ENCODE measurements at places on chromosomes 12 and 14. TPM values are rescaled to one million over a fixed set of nuclear protein-coding genes. Genes with fewer than 3 reads are reported as not detected.

Gene RD3L
- not detected for total RNA-seq

Gene ISM2
- total RNA-seq = not detected

Gene SDSL
- total RNA-seq = 0.94 TPM

Gene CHGA
- total RNA-seq = 51.6 TPM

Gene TAS2R50
- 26.3 TPM for total RNA-seq

Gene SMCO2
- total RNA-seq = 2.2 TPM

Gene INTS13
- total RNA-seq = 24.7 TPM

Gene CLEC1B
- total RNA-seq = not detected

Gene FAM90A1
- not detected for total RNA-seq

Gene BDKRB2
- 0.31 TPM for total RNA-seq

Gene HOXC10
- not detected for total RNA-seq

Gene PPM1H
- 9.7 TPM for total RNA-seq

Gene DENR
- total RNA-seq = 35.7 TPM

Gene OASL
- not detected for total RNA-seq

Gene TMEM63C
- 21.6 TPM for total RNA-seq

Gene ANKRD33
- not detected for total RNA-seq

Gene SPIC
- total RNA-seq = not detected

Gene BDKRB1
- not detected for total RNA-seq

Gene ITGB7
- total RNA-seq = not detected

Gene TRPV4
- 0.31 TPM for total RNA-seq

Gene SLC35E3
- 18.2 TPM for total RNA-seq

Gene KRT77
- total RNA-seq = not detected

Gene ARHGEF40
- 20.7 TPM for total RNA-seq

Gene METAP2
- 50.1 TPM for total RNA-seq

Gene GAPDH
- total RNA-seq = 1,745 TPM

Gene SOAT2
- not detected for total RNA-seq

Gene PKP2
- 6.3 TPM for total RNA-seq

Gene SLC17A8
- total RNA-seq = 0.63 TPM
